ENCODE measurements at places on chromosomes 4 and X.

GRCh38 chr4:119623025-119623424 lies 5.6 kb downstream of the PDE5A start:
- no peak for DNase-seq

DNA sequence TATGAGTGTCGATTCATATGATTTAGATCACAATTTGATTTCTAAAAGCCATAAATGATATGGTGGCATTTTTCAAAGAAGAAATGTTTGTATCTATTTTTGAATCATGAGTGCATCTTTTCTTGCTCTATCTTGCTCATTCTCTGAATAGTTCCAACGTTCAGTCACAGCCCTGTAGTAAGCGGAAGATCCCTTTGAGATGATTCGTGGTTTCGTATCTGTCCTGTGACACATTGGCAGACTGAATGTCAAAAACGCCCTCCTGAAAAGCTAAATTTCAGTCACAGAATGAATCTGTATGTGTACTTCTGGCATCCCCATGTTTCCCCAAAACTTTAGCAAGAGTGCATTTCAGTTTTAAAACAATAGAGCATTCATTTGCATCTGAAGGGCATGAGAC lies 1066.9 kb upstream of the TENM3 start:
- DNase-seq = no peak

- no peak for DNase-seq
These were observed 2045.7 kb upstream of the TENM3 start for GRCh38 chr4:180197471-180197870.

GRCh38 chr4:130008461-130008860 lies 912.5 kb downstream of the C4orf33 start:
- DNase-seq = no peak

DNA sequence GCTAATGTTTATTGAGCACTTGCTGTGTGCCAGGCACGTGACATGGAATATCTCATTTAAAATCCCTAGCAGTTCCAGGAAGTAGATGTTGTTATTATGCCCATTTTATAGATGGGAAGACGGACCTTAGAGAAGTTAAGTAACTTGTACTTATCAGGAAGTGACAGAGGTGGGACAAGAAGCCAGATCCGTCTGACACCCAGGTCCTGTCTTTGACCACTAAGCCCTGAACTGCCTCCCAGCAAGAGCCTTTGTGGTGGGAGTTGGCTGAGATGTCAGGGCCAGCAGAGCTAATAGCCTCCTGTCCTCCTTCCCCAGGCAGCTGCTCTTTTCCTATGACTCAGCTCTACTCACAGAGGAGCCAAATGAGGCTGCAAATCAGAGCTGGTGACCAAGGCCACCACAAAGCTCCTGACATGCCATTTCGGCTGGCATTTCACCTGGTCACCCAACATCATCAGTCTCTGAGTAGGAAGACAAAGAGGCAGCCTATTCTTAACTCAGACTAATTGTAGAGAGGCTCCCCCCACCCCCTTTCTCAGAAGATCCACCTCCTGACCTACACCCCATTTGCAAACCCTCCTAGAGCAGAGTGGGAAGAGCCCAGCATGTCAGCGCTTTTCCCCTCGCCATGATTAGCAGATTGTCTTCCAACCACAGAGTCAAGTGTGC lies 175.1 kb upstream of the KIT start:
- no peak for DNase-seq

- DNase-seq = no peak
These were observed 7.6 kb upstream of the NKX1-1 start for GRCh38 chr4:1413687-1414479.

DNA sequence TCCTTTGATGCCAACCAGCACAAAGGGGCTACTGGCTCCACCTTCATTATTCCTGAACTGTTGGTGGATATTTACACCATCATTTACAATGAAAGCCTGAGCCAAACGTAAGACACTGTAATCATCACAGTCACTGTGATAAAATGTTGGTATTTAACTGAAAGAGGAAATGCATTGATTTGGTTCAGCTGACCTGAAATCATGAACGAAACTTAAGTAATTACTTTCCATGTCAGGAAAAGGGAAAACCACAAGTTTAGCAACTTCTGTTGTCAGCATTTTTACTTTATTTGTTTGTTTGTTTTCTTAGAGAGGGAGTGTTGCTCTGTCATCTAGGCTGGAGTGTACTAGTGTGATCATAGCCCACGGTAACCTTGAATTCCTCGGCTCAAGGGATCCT lies 247.8 kb upstream of the FAM47A start:
- no peak for DNase-seq
